ENCODE measurements at places on chromosomes 2 and 18.

GRCh38 chr2:152241948-152242729 lies 66.6 kb upstream of the STAM2 start:
- DNase-seq: no peak

DNA sequence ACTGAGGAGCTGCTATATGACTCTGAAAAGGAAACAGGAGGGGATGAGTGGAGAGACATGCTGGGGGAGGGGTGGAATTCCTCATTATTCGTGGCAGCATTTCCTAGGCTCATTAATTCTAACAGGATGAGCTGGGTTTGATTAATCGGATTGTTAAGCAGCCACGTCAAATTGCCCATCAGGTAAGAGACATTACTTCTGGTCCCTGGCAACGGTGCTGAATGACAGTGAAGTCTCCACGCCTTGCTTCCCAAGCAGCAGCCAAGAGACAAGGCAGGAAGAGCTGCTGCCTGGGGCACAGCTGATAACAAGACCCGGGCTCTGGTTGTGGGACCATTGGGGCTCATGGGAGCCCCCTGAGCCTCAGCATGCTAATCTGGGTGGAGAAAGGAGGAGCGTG lies 86.6 kb downstream of the MARCHF4 start:
- DNase-seq: no peak

DNA sequence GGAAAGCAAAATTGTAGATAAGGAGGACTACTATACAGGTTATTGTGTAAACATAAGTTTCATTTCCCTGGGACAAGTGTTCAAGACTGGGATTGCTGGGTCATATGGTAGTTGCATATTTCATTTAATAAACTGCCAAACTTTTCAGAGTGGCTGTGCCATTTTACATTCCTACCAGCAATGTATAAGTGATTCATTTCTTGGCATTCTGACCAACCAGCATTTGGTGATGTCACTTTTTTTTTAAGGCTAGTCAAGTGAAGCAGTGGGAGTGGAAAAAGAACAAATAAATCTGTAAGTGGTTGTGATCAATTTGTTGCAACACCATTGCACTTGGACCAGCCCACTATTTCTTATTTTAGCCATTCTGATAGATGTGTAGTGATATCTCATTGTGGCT lies 5.2 kb upstream of the CHCHD5 start:
- DNase-seq: peak; percentile 94

- DNase-seq: peak; percentile 61
These were observed 379.4 kb upstream of the RAB12 start for GRCh38 chr18:8229787-8230186.

GRCh38 chr2:187576906-187577305 lies 22.7 kb upstream of the TFPI start:
- DNase-seq: no peak

All from ELR (cell line).